ENCODE measurements at places on chromosomes 4 and X. TPM values are rescaled to one million over a fixed set of nuclear protein-coding genes. Genes with fewer than 3 reads are reported as not detected.

GRCh38 chr4:92528541-92528940, 224.8 kb downstream of the GRID2 start:
- DNase-seq = no peak

GRCh38 chrX:129823115-129823514, 20.6 kb downstream of the ZDHHC9 start:
- no peak for DNase-seq

DNA sequence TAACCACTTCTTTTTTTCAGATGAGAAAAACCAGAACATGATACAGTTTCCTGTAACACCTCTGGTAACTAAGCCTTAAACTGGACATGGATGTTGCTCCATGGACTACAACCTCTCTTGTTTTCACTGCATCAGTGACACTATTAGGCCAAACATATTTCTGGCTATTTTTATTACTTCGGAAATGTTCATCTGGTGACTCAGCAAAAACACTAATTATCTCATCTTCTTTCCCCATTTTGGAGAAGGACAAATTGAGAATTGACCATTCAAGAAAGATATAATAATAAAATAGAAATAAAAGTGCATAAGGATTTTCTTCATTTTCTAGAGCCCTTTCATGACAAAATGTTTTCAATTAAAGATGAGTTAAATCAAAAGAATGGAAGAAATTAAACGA, 361.9 kb upstream of the TECRL start:
- no peak for DNase-seq

- no peak for DNase-seq
Measured at GRCh38 chr4:7160439-7160838, 31.9 kb upstream of the SORCS2 start.

DNA sequence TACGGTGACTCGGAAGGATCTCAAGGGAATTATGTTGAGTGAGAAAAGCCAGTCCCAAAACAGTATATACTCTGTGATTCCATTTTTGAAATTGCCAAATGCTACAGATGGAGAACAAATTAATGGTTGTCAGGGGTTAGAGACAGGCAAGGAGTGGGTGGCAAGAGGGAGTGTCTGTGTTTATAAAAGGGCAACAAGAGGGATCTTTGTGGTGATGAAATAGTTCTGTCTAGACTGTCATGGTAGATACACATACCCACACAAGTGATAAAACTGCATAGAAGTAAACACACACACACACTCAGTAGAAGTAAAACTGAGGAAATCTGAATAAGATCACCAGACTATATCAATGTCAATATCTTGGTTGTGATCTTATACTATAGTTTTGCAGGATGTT, 92.7 kb downstream of the CD99L2 start:
- DNase-seq = no peak

- DNase-seq = no peak
Measured at GRCh38 chr4:36209941-36210649, 34.2 kb downstream of the ARAP2 start.

GRCh38 chrX:85992811-85993229, 54.5 kb downstream of the CHM start:
- no peak for DNase-seq

DNA sequence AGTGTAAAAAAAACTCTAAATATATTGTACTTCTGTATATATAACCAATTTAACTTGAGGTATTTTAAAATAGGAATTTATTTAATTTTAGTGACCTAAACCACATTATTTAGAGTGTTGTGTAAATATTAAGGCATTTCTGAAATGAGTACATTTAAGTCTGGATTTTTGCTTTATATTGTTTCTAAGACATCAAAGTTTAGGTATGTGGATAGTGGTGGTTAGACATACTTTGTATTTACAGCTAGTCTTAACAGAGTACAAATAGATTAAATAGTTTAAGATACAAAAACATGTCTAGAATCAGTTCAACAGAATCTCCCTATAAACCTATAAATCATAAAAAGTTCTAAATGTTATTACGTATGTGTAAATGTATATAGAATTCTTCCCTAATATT, 588.5 kb downstream of the TRIML1 start:
- no peak for DNase-seq

GRCh38 chrX:103254171-103254824, 657 bp downstream of the TCEAL8 start:
- DNase-seq = peak; percentile 26

GRCh38 chr4:39097290-39097689, 35.3 kb downstream of the KLHL5 start:
- no peak for DNase-seq

DNA sequence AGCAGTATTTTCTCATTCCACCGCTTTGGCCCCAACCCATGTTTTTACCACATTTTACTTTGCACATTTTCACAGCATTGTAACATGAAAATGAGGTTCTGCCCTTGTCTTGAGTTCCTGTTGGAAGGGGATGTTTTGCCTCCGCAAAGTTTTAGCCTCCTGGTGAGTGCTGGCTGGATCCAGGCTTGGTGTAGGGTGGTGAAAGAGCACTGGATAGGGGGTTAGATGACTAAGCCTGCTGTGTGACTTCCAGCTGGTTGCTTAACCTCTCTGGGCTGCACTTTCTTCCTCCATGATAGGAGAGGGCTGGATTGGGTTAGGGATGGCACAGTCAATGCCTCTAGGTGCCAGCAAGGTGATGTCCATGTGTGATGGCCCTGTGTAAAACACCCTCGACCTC, 28.9 kb downstream of the CYTL1 start:
- DNase-seq = no peak

DNA sequence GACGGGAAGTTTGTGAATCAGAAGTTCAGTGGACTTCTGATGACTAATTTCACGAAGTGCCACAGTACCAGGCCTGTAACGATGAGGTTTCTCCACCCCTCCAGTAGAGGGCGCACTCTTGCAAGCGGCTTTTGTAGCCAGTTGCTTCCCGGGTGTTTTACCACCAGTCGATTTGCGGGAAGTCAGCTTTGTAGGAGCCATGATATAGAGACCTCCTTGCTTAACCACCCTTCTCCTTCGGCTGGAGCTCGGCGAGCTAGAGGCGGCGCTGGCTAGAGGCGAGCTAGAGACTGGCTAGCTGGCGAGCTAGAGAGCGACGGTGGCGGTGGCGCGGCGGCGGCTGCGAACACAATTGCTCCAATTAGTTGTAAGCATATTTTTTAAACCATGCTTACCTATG, 72.0 kb downstream of the IL1RAPL1 start:
- no peak for DNase-seq

GRCh38 chr4:156999175-156999517, 27.5 kb upstream of the PDGFC start:
- peak; percentile 71 for DNase-seq

DNA sequence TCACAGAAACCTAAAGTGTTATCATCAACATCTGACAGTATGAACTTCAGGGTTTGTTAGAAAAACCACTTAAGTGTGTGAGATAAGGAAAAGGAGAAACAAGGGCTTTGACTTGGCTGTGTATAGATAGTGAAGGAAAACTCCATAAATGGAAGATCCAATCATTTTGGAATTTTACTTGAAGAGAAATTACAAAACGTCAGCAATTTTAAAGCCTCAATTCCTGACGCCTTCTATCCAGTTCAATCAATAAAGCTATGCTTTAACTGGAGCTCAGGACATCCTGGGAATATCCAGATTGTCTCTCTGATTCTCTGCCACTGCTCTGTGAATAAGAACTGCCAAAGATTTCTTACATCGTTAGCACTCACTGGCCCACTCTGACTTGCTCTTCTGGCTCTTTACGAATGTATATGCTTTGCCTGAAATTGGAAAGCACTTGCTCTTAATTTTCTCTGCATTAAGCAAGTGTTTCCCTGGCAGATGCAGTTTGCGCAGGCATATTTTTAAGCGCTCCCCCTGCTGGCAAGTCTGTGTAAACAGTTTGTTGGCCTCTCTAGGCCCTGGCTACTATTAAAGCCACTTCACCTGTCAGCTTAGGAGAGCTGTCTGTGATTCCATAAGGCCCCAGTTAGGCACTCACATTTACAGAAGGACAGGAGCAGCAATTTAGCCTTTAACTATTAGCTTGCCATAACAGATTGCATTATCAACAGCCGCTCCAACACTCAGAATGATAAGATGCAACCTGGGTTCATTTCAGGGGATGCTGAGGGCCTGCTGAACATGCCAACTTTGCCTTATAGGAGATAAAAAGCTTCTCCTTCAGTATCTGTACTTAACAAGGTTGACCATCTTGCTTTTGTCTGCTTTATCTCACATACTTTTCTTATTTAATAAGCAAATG, 251.4 kb upstream of the DDX53 start:
- peak; percentile 16 for DNase-seq

- DNase-seq = no peak
Measured at GRCh38 chr4:92231511-92231910, 72.3 kb upstream of the GRID2 start.

GRCh38 chrX:1686642-1687041, 71.8 kb downstream of the ASMT start:
- no peak for DNase-seq

- DNase-seq = peak; percentile 95
Measured at GRCh38 chr4:57064811-57065711, 45.1 kb downstream of the IGFBP7 start.

GRCh38 chr4:47729131-47729680, 108.7 kb downstream of the CORIN start:
- no peak for DNase-seq

DNA sequence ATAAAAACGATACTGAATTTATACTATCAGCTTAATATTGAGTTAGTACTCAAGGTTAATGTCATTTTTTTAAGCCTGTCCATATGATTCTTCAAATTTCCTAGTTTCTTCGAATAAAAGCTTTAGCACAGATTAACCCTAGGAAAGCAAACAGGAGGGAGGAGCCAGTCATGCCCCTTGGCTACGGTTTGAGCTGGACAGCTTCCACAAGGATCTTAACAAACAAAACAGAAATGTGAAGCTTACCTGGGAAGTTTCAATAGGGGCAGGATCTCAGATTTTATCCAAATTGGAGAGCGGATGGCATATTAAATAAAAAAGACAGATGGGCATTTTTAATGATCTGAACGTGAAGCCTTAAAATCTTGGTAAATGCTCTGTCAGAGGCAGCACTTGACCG, 2.3 kb downstream of the NWD2 start:
- DNase-seq = no peak

GRCh38 chr4:63563288-63564014, 845.8 kb downstream of the TECRL start:
- DNase-seq = no peak

DNA sequence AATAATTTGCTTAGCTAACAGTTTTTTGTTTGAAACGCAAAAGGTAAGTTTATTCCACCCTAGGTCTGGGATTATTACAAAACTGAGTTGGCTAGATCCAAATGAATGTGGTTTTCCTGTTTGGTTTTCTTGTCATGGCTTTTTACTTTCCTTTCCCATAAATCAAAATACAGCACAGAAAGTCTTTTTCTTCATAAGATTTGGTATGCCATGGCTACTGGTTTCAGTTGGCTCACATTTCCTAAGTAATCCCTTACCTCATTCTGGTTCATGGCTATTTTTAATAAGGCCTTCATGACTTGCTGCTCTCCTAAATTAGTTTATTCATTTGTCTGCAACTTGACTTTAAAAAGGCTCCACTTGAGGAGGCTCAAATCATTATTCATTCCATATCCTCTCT, 12.9 kb upstream of the PAK3 start:
- no peak for DNase-seq

- no peak for DNase-seq
Measured at GRCh38 chr4:153346563-153346962, 2.1 kb downstream of the MND1 start.

DNA sequence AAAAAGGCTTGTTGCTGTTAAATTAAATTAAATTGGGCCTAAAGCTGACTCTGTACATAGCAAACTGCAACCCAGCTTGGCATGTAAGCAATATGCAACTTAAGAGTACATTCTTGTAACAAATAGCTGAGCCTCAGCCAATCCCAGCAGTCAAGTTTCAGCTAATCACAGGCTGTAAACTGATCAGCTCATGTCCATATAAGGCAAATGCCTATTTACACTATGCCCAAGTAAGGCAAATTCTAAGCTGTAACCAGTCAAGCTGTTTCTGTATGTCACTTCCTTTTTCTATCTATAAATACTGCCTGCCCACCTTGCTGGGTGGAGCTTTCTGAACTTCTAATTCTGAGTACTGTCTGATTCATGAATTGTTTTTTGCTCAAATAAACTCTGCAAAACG, 429.1 kb upstream of the FTHL17 start:
- DNase-seq = peak; percentile 16

GRCh38 chrX:19824603-19825002, 62.8 kb downstream of the SH3KBP1 start:
- DNase-seq = no peak

- DNase-seq = peak; percentile 30
Measured at GRCh38 chrX:15854080-15854655, 445 bp downstream of the AP1S2 start.

The SFRP2 gene
- total RNA-seq = 0.52 TPM

The STS gene
- 0.72 TPM for total RNA-seq

The C4orf51 gene
- total RNA-seq = not detected

The SLC25A5 gene
- total RNA-seq = 68.0 TPM

The LIMCH1 gene
- total RNA-seq = 49.4 TPM

The PDZD11 gene
- total RNA-seq = 80.6 TPM

The S100G gene
- total RNA-seq = not detected

The SPANXN3 gene
- not detected for total RNA-seq

The USP17L10 gene
- total RNA-seq = not detected

The MAP7D2 gene
- 0.07 TPM for total RNA-seq

The SMIM10 gene
- 12.0 TPM for total RNA-seq

The PARM1 gene
- not detected for total RNA-seq

The ZFP92 gene
- 0.07 TPM for total RNA-seq

The PRR32 gene
- not detected for total RNA-seq
